Keratinocyte (primary cell): ENCODE measurements at places on chromosomes 3 and 15. TPM values are rescaled to one million over a fixed set of nuclear protein-coding genes. Genes with fewer than 3 reads are reported as not detected.
A peak's percentile ranks its signal among the peaks of the same experiment; 100 is the strongest.

DNA sequence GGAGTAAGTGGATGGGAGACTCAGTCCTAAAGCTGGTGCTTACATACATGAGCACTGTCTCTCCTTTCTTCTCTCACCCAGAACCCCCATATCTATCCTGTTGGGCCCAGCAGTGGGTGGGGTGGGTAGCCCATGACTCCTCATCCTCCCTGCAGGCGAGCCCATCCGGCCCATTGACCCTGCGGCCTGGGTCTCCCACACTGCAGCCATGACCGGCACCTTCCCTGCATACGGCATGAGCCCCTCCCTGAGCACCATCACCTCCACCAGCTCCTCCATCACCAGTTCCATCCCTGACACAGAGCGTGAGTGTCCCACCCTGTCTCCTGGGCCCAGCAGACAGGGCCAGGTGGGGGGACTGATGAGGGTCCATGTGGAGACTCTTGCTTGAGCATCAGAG is 8.0 kb upstream of the AP2M1 start:
- no peak for DNase-seq

DNA sequence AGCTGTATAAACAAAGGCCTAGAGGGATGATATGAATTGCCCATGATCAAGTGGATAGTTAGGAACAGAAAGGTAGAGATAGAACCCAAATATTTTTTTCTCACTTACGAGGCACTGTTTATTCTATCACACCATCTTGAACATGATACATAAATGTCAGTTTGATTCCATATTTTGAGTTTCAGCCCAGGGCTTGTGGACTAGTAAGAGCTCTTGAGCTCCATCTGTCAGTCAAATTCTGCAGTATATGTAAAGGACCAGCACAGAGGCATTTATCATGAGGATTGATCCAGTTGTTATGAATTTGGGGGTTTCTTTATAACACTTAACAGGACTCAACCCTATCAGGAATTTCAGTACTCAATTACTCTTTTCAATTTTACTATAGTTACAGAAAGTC is 4.8 kb downstream of the SLC27A2 start:
- no peak for DNase-seq

DNA sequence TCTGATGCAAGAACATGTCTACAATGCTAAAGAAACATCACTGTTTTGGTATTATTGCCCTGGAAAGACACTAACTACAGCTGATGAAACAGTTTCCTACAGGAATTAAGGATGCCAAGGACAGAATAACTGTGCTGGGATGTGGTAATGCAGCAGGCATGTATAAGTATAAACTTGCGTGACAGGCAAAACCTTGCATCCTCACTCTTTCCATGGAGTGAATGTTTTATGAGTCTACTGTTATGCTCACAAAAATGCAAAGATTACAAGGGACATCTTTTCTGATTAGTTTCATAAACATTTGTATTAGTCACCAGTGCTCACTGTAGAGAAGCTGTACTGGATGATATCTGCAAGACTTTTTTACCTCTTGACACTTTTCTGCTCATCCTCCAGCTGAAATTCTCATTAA is 143.6 kb downstream of the NAALADL2 start:
- peak; percentile 45 for DNase-seq

DNA sequence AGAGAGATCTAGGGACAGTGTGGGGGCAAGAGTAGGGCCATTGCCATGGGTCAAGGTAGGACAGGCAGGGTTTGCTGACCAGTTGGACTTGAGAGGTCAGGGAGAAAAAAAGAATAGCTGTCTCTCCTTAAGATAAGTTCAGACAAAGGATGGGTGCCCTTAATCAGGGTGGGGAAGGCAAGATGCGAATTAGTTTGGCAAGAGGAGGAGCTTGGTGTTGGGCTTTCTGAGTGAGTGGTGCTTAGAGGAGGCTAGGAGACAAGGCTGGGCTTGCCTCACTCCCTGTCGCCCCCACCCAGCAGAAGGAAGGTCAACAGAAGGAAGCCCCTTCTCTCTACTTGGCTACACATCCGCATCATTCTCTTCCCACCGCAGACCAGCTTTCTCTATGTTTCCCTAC is 53.9 kb upstream of the CTDSPL start:
- DNase-seq: no peak

GRCh38 chr3:134486577-134487041 is 752 bp downstream of the CEP63 start:
- no peak for DNase-seq

- no peak for DNase-seq
Observed at GRCh38 chr3:53680028-53680427, 166.2 kb downstream of the CHDH start.

- DNase-seq: peak; percentile 71
Observed at GRCh38 chr3:41159588-41160189, 39.6 kb upstream of the CTNNB1 start.

DNA sequence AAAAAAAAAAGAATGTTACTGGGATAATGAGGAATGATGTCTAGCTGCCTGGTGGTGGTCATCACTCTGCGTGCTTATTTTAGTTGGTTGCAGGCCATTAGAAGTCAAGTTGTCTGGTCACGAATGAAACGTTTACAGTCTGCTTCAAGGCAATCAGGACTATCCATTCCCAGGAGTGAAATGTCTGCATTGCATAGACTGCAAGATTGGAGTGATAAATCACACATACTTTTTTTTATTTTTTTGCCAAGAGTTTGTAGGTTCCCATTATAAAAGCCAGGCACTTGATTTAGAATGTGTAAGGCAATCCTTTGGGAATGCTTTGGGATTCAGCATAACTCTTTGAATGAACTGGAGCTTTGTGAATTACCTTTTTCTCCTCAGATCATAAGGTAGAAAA is 132.3 kb downstream of the STAC start:
- DNase-seq: no peak

DNA sequence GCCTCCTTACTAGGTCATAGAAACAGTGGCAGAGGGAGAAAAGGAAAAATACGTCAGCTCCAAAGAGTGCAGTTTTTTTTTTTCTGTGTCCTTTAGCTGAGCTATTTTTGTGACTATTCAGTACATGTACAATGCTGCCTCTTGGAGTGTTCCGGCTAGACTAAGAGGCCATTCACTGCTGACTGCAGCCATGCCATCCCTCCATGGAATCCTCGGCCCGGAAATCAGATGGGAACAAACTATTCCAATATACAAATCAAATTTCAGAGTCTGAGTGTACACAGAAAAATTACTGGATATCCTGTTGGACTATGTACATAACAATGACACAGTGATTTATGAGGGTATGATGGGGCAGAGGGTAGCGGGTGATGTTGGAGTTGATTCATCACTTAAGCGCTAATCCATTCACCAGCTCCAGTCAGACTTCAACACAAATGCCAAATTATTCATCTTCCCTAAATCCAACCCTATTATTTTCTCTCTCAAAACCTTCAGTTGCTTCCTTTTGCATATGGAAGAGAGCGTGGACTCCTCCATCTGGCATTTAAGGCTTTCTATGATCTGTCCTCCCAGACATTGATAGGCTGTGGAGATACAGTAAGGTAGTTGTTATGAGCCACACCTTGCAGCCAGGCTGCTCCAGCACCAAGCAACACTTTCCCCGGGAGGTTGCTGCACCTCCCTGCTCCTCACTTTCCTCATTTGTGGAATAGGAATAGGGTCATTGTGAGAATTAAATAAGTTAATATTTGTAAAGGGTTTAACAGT is 109.1 kb downstream of the LPP start:
- no peak for DNase-seq

GRCh38 chr3:129892857-129893580 is 492 bp downstream of the TMCC1 start:
- no peak for DNase-seq

The WNT5A gene
- polyA plus RNA-seq: 7.1 to 18.7 TPM (median 9.4 TPM) in 3 replicates

The GOLGA6L25 gene
- polyA plus RNA-seq: not detected in 3 replicates

The C3orf80 gene
- polyA plus RNA-seq: not detected in 3 replicates
